Body of pancreas (tissue), 4 donors: ENCODE measurements at places on chromosomes 4 and X.

GRCh38 chr4:2070421-2071251 is 11.5 kb downstream of the NAT8L start:
- DNase-seq = no peak

DNA sequence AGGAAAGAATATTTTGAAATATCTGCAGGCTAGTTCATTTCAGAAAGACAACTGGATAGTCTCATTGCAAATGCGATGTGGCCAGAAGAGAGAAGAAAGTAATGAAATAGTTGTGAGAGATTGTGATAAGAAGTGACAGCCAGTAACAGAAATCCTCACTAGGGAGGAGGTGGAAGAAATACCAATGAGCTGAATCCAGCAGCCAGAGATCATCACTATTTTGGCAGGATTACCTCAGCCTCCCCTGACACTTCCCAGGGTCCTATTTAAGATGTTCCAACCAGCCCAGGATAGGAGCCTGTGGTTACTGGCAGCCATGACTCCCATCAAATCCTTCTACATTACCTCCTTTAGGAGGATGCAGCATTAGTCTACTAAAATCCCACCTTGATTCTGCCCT is 76.7 kb upstream of the ARHGAP24 start:
- DNase-seq = peak; percentile 16

DNA sequence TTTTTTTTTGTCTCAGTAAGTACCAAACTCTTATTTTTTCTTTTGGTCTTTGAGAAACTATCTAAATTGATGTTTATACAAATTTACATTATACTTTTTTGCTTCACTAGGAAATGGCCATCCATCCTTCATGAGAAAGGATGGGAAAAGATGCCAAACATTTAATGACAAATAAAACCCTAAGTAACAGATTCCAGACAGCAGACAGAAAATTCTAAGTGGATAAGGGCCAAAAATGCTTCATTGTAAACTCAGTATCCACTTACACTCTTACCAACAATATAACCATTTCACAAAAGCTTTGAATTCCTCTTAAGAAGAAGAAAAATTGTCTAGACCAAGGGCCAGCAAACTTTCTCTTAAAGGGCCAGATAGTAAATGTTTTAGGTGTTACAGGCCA is 3.5 kb downstream of the GUCY1B1 start:
- no peak for DNase-seq

DNA sequence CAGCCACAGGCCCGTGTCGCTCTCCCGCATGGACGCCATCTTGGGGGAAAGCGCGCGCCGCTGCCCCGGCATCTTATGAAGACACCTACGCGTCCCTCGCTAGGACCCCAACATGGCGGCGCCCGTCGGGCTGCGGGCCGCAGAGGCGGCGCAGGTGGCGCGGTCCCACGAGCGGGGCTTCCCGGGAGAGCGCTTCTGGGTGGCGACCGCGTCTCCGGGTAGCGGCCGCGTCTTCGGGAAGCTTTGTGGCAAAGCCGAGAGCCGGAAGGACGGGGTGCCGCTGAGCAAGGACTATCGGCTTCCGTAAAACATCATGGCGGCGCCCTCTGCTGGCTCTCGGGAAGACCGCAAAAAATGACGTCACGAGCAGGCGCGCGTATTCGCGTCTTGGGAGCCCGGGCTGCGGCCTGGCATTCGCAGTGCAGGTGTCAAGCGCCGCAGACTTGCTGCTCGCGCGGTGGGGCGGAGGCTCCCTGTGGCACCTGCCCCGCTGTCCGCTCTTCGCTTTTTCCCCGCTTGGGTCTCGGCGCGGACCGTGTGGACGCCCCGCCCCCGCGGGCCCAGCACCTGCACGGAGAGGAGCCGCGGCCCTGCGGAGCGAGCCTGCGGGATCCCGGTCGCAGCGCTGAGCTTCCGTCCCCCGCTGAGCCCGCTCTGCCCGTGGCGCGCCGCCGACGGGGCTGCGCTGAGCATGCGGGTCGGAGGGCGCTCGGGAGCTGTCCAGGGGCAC is at the start of gene NELFA:
NELFA (minus strand) TSS at position 54 of the 730 bp plus-strand sequence; CDS start at position 39, 15 bp downstream.
- peak; percentile 97 for DNase-seq

DNA sequence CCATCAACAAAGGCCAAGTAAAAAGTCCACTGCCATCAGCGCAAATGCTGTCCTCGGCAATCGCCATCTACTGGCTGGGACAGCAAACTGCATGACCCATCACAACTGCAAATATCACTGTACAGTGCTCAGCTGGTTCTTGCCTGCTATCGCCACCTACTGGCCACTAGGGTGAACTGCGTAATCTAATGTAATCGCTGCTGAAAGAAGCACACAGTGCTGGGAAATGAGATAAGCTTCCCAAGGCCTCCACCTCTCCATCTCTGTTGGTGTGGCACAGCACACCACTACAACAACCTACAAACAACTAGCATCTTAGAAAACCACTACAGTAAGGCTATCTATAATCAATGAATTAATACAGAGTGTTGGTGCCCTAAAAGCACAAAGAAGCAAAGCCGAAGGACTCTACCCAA is 298.3 kb downstream of the TEX13A start:
- peak; percentile 82 for DNase-seq

- no peak for DNase-seq
Observed at GRCh38 chr4:132059227-132059626, 1089.9 kb upstream of the PCDH10 start.

DNA sequence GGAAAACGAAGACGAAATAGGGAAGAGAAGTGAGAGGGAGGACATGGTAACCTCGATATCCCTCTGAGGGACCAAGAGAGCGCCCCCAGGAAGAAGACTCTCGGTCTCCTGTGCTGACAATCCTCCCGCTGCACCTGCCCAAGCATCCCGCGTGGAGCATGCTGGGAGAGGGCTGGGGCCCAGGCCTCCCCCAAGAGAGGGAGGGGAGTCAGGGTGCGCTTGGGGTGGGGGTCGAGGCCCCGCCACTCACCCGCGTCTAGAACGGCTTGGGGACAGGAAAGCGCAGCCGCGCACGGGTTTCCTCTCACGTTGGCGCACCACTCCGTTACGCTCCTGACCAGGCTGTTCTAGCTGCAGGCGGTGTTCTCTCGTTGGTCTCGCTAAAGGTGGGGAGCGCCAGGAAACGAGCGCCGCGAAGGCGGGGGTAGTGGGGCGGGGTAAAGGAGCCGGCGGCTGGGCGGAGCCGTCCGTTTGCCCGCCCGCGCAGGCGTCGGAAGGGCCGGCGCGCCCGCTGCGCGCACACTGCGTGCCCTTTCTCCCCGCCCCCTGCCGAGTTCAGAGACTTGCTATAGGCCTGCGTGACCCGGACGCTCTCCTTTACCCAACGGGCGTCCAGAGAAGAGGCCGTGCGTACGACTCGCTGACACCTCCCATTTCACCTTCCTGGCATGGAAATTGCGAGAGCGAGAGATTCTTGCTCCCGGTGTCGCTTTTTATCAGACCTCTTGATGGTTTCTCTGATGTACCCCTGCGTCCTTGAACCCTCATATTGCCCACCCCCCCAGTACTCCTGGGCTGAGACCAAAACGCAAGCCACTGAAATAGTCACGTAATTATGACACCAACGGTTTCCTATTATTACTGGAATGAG is at the start of gene C1GALT1C1:
C1GALT1C1 (minus strand) TSS at position 388 of the 871 bp plus-strand sequence. CDS start 2,888 bp downstream, outside the sequence.
- DNase-seq = peak; percentile 94

DNA sequence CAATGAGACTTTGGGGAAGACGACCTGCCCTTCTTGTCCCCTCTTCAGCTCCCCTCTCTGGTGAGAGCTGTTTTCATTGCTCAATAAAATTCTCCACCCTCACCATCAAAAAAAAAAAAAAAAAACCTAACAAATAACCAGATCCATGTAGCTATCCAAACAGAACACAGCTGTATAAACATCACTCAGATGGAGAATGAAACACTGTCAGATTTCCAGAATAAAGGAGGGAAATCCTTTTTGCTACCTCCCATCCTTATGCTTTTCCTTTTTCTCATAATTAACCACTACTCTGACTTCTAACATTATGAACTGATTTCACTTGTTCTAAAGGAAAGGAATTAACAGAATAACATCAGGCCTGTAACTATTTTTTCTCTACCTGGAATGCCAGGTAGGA is 155.6 kb downstream of the PPP4R3C start:
- DNase-seq = no peak

GRCh38 chrX:69538321-69538876 is 34.3 kb downstream of the NALF2 start:
- peak; percentile 74 for DNase-seq

DNA sequence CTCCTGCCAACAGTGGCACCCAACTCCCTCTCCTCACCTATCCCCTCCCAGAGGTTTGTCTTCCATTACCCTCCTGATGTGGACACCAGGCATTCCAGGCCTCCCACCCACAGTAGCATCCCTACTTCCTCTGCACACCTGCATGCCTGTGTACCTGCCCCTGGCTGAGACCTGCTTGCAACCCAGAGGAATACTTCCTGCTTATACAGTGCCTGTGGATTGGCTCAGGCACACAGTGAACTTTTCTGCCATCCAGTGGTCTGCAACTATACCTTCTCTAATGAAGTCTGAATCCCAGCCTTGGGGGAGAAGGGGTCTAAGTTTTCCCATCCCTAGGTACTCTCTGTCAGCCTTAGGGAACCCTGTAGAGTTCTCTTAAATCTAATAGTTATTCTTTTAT is 169.9 kb downstream of the IQCM start:
- DNase-seq = no peak

DNA sequence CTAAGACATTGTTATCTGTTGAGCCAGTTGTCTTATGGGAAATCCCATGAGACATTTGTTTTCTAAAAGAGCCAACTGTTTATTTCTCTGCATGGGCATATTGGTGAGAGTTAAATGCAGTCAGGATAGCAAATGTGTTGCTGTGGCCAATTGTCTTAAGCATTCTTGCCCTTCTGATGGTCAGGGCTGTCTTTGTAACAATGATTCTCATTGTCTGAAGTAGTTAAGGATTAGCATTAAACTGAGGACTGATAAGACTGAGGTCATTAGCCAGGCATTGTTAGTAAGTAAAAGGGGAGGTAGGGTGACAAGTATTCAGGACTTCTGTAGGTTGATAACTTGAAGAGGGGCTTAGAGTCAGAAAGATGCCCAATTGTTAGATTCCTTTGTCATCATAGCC is 11.2 kb upstream of the MORF4L2 start:
- no peak for DNase-seq

DNA sequence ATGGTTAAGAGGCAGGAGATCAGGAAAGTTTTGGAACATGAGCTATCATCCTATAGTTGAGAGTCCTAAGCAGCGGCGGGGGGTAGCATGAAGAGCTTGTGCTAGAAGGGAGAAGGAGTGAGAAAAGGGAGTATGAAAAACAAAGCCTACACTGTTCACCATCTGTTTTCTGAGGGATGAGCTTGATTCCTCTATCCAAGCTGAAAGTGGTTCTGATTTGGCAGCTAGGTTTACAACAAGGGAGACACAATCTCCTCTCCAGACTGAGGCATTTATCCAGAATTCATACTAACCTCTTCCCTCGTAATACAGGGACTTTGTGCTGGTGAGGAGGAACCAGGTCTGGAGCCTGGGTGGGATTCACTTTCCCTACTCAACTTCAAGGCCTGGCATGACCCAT is 23.5 kb downstream of the TSC22D3 start:
- DNase-seq = no peak

GRCh38 chrX:46333550-46333949 is 211.7 kb downstream of the ZNF674 start:
- no peak for DNase-seq

GRCh38 chrX:19791562-19791961 is 95.8 kb downstream of the SH3KBP1 start:
- DNase-seq = no peak

DNA sequence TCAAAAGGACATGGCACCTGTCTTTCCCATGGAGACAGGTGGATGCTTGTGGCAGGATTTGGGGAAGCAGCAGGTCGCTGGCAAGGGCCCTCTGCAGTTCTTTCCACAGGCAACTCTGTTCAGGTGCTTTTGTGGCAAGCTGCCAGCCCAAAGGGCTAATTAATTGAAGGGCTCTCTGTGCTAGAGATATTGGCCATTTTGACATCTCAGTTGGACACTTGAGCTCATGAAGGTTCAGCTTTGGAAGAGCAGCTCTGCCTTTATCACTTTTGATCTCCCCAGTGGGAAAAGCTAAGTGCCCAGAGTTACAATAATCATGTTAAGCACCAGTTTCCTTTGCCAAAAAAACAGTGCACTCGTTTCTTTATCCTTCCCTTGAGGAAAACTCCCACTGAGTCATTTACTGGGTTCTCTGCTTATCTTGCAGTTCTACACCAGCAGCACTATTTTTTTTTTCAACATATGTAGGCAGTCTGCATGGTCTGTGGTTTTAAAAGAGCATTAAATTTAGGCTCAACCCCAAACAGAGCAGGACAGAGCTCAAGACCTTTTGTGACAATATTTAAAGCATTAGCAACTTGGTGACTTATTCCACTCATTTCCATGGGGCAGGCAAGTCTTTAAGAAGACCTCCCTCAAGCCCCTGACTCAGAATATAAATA is 336.4 kb upstream of the RASGEF1B start:
- DNase-seq = peak; percentile 30

DNA sequence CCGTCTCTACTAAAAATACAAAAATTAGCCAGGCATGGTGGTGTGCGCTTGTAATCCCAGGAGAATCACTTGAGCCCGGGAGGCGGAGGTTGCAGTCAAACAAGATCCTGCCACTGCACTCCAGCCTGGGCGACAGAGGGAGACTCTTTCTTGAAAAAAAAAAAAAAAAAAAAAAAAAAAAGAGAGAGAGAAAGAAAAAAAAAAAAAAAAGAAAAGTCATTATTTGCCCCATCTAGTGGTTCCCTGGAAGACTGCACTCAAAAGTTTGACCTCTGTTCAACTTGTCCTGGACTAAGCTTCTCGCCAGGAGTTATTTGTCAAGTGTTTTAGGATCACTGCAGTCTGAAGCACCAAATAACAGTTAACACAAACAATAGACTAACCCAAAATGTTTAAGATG is 45.3 kb upstream of the KCTD8 start:
- DNase-seq = no peak

DNA sequence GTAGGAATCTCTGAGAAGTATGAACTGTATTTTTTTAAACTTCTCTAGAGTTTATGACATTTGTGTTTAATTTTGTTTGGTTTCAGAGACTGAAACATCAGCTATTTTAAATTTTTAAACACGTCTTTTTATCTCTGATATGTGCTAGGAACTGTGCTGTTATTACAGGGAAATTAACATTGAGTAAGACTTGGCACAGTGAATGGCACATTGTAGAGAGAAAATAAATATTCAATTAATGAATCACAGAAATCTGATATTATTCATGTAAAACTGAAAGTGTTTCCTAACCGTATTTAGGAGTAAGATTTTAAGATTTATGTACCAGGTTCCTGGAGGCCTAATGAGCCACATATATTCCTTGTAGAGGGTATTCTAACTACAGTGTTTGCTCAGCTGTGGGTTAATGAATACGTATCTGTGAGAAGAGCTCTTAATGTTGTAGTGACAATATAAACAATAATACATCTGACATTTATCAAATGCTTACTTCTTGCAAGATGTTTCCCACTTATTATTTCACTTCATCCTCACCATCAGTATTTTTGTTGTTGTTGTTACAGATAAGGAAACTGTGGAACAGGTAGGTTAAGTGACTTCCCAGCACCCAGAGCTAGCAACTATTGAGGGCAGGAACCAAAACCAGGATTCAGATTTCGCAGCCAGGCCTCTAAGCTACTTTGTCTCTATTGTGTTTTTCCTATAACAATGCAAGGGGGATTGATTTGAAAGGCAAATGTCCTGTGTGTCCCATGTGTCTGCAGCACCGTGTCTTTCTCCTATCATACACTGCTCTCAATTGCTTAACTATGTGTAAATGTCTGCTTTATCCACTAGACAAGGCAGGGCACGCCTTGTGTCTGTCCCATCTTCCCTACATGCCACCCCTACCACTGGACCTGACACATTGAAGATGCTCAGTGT is 121.1 kb upstream of the FAM9C start:
- DNase-seq = no peak
